ENCODE measurements at places on chromosomes 5 and 9.

DNA sequence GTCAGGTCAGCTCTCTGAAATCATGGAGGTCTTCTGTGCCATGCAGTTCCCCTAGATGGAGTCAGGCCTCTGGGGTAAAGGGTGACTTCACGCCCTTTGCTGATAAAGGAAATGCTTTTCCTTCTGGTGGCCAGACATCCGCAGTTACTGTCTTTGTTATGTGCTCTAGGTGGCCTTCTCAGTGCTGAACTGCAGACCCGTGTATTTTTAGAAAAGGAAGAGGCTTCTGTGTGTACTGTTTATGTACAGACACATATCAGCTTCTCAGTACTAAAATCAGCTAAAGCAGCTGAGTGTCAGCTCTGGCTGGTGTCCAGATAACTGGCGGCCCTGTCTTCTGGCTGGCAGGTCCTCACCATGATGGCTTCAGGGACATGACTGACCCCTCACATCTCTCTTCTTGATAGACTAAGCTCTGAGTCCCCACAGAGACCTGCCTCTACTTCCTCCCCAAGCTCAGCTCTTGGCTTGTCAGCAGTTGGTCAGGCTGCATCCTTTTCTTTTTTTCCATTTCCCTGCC lies 75.3 kb downstream of the ARHGAP26 start:
- no peak for DNase-seq

GRCh38 chr9:121619545-121620324 lies 31.7 kb upstream of the DAB2IP start:
- DNase-seq = no peak

- DNase-seq = no peak
Observed at GRCh38 chr9:81508476-81508875, 180.9 kb downstream of the TLE1 start.

GRCh38 chr5:135127439-135128240 lies 93.6 kb upstream of the PITX1 start:
- DNase-seq = peak; percentile 80

DNA sequence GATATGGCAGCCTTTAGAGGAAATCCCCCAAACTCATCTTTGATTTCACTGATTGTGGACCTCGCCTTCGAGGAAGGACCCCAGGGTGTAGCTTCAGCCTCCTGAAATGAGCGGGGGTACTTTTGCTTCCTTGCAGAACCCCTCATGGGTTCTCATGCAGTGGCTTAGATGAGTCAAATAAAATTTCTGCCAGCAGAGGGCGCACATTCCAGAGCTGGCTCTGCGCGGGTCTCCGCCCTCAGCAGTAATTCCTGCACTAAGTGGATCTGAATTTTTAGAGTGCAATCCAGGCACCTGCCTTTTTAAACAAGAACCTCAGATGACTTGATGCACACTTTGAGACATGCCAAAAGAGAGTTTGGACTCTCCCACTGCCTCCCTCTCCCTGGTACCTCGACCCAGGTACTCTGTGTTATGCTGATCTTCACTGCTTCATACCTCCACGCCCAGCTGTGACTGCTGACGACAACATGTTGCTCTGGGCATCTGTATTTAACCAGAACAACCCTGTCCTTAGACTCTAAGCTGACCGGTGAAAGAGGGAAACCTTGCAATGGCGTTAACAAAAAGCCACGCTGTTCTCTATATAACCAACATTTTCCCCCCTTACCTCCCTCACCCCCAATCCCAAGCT lies 7.3 kb downstream of the EGFLAM start:
- peak; percentile 61 for DNase-seq

- DNase-seq = no peak
Observed at GRCh38 chr5:129591508-129592160, 131.5 kb downstream of the ADAMTS19 start.

- DNase-seq = no peak
Observed at GRCh38 chr9:123655681-123656423, 274.1 kb downstream of the DENND1A start.

GRCh38 chr5:179623906-179624741 lies 653 bp upstream of the HNRNPH1 start:
- DNase-seq = peak; percentile 79

DNA sequence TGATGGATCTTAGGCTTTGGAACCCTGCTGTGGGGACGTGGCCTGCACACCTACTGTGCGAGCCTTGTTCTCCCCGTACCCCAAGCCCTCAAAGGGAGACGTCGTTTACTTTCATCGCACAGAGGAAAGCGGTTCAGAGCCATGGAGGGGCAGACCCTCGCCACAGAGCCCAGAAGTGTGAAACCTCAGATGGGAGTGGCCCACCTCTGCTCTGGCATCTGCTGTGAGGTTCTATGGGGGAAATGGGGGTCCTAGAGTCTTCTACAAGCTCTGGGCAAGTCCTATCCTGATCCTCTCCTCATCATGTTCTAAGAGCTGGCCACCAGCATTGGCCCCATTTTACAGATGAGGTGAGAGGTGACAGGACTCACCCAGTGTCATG lies 3.7 kb upstream of the RNF44 start:
- no peak for DNase-seq

GRCh38 chr9:128920381-128921058 lies at the start of gene PHYHD1:
TSS of gene PHYHD1 (plus strand) at chr9:128920982. CDS start at chr9:128922324, 1,342 bp downstream.
- DNase-seq = peak; percentile 77

DNA sequence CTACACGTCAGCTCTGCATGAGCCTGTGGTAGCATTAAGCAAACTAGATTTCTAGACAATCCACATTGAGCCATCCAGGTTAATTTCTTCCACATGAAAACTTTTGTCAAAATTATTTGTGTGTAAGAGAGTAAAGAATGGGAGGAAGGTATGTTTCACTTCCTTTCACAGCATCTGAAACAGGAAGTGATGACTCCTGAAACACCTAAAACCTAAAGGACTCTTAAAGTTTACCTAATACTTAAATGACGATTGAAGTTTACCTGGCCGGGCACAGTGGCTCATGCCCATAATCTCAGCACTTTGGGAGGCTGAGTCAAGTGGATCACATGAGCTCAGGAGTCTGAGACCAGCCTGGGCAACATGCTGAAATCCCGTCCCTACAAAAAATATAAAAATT lies 223.8 kb downstream of the CEMIP2 start:
- DNase-seq = no peak

- no peak for DNase-seq
Observed at GRCh38 chr9:102049586-102050246, 311.3 kb upstream of the GRIN3A start.

GRCh38 chr9:101626295-101626694 lies 31.5 kb upstream of the PPP3R2 start:
- no peak for DNase-seq

DNA sequence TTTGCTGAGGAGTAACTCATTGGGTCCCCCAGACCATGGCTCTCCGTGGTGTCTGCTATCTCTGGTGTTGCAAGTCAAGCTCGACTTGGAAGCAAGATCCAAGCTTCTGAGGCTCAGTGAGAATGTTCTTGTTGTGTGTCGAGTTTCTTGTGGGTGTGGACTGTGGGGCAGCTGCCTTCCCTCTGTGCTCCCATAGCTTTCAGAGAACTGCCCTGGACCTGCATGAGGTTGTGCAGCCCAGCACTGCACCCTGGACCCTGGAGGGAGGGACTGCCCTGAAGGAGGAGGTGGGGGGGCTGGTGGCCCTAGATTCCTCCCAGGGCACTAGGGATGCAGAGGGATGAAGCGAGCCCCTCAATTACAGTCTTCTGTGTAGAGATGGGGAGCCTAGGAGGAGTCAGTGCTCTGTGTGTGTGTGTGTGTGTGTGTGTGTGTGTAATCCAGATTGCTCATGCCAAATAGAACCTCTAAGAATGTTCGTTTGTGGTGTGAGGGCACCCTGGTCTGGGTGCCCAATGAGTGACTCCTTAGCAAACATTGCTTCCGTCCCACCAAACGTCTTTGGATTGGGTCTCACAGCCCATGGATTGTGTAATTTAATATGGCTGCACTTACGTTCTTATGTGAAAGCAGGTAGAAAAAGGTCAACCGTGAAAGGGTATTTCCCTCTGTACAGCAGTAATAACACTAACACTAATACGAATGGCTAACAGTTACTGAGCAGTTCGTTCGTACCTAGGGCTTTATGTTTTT lies 143.3 kb upstream of the LMX1B start:
- no peak for DNase-seq

- no peak for DNase-seq
Observed at GRCh38 chr5:174307031-174307408, 261.5 kb downstream of the NSG2 start.

- DNase-seq = peak; percentile 18
Observed at GRCh38 chr5:136210259-136210658, 17.3 kb upstream of the SMIM32 start.

DNA sequence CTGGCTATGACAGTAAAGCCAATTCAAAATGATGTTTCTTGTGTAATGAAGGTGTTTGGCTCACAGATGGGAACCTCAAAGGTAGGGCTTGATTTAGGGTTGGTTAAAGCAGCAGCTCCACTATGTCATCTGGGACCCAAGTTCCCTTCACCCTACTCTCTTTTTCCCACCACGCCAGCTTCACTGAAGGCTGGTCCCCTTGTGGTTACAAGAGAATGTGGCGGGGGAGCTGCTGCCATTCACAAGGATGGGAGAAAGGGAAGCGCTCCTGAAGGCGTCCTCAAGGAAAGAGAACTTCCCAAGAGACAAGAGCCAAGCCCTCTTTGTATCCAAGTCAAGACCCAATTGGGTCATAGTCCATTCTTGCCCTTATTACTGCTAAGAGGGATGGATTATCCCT lies 72.7 kb downstream of the NTRK2 start:
- no peak for DNase-seq

DNA sequence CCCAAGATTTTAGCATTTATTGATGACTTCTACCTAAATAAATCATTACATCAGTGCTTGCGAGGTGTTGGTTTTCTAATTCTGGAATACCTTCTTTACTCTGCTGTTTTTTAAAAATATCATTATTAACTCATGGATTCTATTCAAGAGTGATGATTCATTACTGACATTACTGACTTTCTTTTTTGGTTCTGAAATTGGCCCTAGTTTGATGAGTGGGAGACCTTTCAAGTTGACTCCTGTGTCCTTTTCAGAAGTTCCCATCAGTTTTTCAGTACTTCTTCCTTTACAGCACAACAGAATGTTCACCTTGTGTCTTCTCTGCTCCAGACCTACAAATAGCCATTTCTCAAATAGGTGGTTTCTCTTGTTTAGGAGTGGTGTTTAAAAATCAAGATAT lies 114.1 kb downstream of the PCSK5 start:
- DNase-seq = peak; percentile 1

GRCh38 chr9:81729135-81729534 lies 39.8 kb upstream of the TLE1 start:
- DNase-seq = no peak

DNA sequence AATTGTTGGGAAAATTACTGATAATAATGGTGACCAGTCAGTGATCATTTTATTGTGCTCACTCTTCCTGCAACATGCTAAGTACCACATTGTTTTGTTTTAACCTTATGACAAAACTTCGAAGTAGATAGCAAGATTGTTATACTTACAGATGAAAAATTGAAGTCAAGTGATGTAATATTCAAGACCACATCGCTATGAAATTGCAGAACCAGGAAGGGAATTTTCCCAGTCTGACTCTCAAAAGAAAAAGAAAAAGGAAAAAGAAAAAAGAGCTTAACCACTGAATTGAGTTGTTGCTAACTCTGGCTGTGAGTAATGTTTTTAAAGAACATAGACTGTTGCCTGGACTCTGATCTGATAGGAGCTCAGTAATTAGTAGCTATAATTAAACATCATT lies 170.6 kb upstream of the HAPLN1 start:
- peak; percentile 31 for DNase-seq

- DNase-seq = peak; percentile 30
Observed at GRCh38 chr5:218457-219291, 554 bp downstream of the SDHA start.

DNA sequence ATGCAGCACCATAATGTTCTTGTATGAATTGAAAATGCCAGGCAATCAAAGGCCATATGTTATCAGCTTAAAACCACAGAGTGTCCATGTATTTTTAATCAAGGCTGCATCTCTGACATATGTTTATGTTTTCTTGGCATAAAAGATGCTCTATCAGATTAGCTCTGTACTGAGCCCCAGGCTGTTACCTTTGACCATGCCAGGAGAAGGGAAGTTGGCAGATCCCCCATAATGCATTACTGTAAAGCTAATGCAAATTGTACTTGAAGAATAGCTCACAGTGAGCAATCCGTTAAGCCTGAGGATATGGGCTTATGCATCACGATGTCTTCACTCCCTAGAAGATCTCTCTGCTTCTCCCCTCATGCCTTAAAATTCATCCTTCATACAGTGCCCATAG lies 414.4 kb downstream of the BRINP1 start:
- no peak for DNase-seq

DNA sequence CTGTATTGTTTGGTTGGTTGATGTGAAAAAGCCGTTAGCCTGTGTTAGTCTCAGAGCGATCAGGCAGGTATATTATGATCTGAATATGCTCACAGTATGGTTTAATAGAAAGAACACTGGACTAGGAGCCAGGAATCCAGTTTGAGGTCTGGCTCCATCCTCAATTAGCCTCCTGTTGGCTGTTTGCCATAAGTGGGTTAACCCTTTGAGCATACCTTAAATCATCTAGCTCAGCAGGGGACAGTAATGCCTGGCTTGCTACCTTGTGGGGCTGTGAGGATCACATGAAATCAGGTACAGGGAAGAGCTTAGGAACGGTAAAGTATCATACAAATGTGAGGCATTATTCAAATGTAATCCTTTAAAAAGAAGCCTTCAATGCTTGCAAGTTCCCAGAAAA lies 104.7 kb downstream of the CMYA5 start:
- DNase-seq = no peak

GRCh38 chr5:54803471-54804011 lies 181.9 kb downstream of the ESM1 start:
- peak; percentile 45 for DNase-seq

GRCh38 chr5:35436400-35437057 lies 181.1 kb upstream of the SPEF2 start:
- DNase-seq = peak; percentile 42

DNA sequence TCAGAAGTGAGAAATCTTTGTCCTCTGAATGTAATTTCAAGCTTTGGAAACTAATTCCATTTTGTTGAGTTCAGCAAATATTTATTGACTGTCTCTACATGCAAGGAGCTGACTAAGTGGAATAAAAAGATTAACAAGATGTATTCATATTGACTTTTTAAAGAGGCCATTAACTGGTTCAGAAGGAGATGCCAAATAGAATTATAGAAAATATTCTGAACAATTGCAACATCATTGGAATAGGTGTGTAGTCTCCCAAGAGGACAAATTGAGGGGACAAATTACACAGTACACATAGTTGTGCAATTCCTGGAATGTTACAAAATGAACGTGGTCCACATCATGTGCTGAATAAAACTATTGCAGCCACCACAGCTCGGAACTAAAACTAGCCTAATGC lies 224.2 kb downstream of the NPR3 start:
- no peak for DNase-seq

DNA sequence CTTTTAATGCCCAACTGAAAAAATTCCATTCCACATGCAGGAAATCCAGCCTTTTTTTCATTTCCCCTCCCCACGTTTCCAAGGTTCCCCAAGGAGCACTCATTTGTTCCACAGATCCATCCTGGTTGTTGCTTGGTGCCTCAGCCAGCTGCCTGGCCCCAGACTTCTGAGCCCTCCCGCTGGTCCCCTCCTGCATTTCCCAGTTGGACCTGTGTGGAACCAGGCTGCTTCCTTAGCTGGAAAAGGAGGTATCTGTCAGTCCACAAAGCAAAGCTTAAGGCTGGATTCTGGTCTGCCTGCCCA lies 44.8 kb downstream of the ANGPTL2 start:
- DNase-seq = no peak

Data from fibroblast of the aortic adventitia (primary cell).